ENCODE measurements at places on chromosomes 4 and X.

- no peak for DNase-seq
Observed at GRCh38 chr4:146170149-146170548, 5.4 kb upstream of the LSM6 start.

- DNase-seq, result no peak
Observed at GRCh38 chr4:128244379-128244778, 43.2 kb downstream of the PGRMC2 start.

GRCh38 chrX:151393514-151393913, 3.5 kb upstream of the VMA21 start:
- DNase-seq, result no peak

- no peak for DNase-seq
Observed at GRCh38 chr4:185122681-185123345, 20.3 kb upstream of the SLC25A4 start.

GRCh38 chr4:10115797-10116568, 616 bp downstream of the WDR1 start:
- DNase-seq, result peak; percentile 73

GRCh38 chrX:130719413-130719812, 183.6 kb downstream of the ENOX2 start:
- no peak for DNase-seq

- no peak for DNase-seq
Observed at GRCh38 chr4:186536285-186536684, 19.1 kb downstream of the MTNR1A start.

- no peak for DNase-seq
Observed at GRCh38 chr4:145213245-145213644, 32.9 kb upstream of the OTUD4 start.

DNA sequence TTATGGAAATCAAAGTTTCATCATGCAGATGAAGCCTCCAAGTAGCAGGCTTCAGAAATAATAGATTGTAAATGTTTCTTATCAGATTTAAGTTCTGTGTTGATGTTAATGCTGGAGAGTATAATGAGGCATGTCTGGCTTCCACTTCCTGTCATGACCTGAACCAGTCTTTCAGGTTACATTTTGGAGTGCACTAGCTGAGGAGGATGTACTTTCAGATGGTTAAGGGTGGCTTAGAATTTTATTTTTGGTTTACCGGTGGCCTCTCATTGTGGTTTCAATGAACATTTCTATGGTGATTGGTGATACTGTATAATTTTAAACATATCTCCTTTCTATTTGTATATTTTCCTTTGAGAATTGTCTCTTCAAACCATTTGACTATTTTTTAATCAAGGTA, 890.4 kb downstream of the SH3BGRL start:
- DNase-seq, result no peak

GRCh38 chr4:87144356-87144755, 76.1 kb downstream of the KLHL8 start:
- no peak for DNase-seq

DNA sequence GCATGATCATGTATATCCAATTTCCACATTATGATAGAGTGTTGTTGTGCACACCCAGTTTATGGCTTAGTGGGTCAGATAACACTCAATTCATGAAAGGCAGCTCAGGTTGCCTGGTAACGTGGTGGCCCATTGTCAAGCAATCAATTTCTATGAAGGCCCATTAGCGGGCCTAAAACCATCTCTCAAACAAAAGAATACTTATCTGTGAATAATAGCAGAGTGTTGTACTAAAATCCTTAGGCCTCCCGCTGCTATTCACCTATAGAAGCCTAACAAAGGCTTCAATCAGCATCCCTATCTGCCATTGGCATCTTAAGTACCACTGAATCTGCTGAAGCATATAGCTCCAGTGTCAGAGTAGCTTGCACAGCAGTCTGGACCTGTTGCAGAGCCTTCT, 849.6 kb upstream of the POU3F4 start:
- DNase-seq, result no peak

GRCh38 chr4:183621875-183622274, 37.1 kb downstream of the RWDD4 start:
- no peak for DNase-seq

DNA sequence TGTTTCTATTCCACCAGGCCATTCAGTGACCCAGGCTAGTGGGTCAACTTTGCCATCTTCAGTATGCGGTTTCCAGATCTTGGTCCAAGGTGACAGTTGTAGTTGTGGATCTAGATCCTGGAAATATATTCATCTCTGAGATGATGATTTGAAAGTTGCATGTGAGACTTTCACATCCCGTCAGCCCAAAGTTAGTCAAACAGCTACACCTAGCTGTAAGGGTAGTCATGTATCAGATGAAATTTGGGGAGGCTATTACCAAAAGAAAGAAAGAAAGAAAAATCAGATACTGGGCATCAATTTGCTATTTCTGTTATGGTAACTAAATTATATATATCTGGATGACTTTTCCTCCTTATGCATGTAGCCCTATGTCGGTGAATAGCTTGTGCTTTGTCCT, 259.4 kb upstream of the ARX start:
- DNase-seq, result no peak

DNA sequence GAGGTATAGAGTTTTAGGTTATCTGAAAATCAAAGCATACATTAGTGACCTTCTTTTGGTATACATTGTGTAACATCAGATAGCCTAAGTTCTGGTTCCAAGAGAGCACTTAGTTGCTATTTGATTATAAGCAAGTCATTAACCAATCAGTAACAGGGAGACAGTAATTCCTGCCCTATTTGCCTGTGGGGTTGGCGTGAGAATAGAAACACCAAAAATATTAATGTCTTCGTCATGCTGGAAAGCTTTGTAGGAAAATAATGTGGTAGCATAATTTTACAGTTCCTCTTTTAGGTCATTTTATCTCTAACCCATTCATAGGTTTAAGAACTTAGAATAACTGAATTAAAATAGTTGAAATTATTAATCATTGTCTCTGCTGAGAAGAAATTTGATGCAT, 37.8 kb downstream of the NPNT start:
- no peak for DNase-seq

DNA sequence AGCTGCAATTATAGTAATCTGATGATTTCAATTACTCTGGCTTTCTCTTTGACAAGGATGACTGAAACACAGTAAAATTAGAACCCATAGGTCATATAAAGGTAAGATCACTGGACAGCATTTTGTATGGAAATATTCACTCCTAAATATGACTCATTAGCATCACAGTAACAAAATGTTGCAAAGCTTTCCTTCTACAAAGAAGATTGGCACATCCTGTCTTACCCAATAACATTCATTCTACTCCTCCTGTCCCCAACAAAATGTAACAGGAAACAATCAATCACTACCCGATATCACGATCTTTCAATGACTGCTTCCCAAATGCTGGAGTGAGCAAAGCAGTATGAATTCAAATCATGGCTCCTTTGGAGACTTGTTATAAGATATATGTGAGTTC, 95.3 kb downstream of the FANCB start:
- DNase-seq, result no peak

DNA sequence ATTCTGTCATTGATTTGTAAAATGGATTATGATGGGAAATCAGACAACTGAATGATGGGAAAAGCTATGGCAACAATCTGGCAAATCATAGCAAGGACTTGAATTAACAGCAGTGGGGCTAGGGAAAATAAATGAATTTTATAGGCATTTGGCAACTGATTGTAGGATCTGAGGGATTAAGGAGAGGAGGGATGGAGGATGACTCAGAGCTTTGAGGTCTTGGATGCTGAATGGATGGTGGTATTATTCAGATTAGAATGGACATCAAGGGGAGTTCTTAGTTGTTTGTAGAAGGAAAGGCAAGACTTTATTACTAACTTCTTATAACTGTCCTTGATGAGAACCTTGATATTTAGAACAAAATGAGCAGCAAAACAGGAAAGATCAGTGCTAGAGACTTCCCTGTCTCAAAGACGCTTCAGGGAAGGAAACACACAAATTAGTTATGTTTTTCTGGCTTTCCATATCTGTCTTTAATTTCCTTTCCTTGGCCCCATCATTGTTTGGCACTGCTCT, 51.4 kb upstream of the HHIP start:
- no peak for DNase-seq

GRCh38 chr4:26008737-26009136, 94.7 kb downstream of the SMIM20 start:
- no peak for DNase-seq

DNA sequence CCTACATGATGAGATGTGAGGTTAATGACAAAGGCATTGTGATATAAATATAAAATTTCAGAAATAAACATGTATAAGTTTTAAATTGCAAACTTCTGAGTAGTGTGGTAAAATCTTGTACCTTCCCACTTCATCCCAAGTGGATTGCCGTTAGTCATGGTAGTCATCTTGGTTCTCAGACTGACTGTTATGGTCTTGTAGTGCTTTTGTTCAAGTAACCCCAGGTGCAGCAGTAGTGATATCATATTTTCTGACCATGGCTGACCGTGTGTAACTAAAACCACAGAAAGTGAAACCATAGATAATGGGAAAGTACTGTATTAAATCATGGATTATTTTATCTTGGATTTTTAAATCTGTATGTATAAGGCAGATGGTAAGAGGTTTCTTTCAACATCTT, 74.8 kb upstream of the SLIT2 start:
- DNase-seq, result no peak

All from HuH-7 (cell line).